Spinal cord (tissue), 10 donors: ENCODE measurements at places on chromosomes 7 and 10. TPM values are rescaled to one million over a fixed set of nuclear protein-coding genes. Genes with fewer than 3 reads are reported as not detected.

CPVL gene
- polyA plus RNA-seq: 14.2 TPM

ANXA8 gene
- polyA plus RNA-seq: not detected

DNA sequence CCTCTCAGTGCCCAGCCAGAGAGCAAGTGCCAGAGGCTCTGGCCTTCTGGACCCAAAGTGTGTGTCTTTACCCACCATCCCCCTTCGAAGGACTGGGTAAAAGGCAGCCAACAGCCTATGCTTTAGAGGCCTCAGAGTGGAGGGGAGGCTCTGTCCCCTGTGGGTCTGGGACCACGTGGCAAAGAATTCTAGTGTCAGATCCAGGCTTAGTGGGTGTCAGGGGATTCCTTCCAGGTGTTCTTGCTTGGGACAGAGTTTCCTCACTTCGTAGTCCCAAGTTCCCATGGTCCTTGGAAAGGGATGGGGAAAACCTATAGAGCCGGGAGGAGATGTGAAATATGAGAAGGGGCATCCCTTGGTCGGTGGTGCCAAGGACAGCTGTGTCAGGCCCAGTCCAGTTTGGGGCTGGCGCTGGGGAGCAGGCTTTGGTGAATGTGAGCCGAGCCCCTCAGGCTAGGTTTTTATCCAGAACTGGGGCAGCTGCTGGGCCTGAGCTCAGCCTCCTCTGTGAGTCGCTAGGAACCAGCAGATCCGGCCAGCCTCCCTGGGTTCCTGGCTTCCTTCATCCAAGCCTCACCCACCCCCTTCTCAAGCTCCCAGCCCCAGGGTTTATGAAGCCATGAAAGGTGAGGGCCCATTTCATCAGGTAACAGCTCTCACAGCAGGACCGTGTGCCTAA, 71.2 kb downstream of the C10orf105 start:
- peaks cover 6% of the 10 kb centered on the region for H3K36me3 ChIP-seq
- H3K4me3 ChIP-seq: no peak overlapping the region
- no peak overlapping the region for H3K27ac ChIP-seq
- no peak for DNase-seq
- peaks cover 17% of the 10 kb centered on the region for H3K4me1 ChIP-seq

GRCh38 chr7:157158400-157158799, 19.7 kb downstream of the UBE3C start:
- H3K4me1 ChIP-seq: peaks cover 6% of the 10 kb centered on the region
- no peak for DNase-seq
- H3K4me3 ChIP-seq: no peak overlapping the region
- H3K36me3 ChIP-seq: peaks cover 6% of the 10 kb centered on the region
- no peaks in the 10 kb centered on the region for H3K27me3 ChIP-seq

GRCh38 chr10:88270871-88271713, 312.0 kb downstream of the RNLS start:
- H3K4me3 ChIP-seq: no peak overlapping the region
- H3K27ac ChIP-seq: no peak overlapping the region
- no peaks in the 10 kb centered on the region for H3K4me1 ChIP-seq
- H3K36me3 ChIP-seq: no peaks in the 10 kb centered on the region
- DNase-seq: no peak

NME8 gene
- polyA plus RNA-seq: not detected

DNA sequence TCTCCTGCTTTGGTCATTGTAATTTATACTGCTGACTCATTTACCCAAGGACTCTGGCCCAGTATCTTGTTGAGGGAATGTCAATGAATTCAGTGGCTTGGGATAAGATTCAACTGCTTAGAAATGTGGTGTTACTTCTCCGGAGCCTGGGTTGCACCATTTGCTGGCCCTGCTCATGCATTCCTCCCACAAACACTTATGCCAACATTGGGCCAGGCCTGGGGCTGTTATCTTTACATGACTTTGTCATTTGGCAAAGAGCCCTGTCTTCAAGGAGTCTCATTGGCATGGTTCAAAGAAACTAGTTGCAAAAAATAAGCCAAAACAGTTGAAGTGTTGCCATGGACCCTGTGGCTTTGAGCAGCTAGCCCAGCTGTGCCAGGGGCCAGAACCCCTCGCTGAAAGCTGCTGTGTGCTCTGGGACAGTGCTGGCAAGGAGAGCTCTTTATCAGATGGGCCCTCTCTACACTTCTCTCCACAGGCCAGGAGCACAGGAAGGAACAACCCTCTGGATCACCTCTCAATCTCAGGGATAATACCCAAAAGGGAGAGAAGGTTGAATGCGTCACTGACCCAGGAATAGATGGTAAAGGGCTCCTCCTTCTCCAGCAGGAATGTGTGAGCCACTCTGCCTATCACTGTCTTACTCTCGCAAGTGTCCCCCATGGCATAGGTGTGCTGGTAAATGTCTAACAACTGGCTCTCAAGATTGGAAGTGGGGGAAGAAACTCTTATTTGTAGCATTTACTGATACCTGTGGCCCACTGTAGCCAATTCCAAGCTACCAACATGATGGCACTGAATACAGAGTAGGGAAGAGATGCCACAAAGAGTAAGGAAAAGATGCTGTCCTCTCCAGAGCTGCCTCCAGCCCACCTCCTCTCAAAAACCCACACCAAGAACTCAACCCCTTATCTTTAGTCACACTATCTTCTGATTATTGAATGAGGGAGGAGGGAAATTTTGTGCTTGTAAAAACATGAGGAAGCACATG, 23.5 kb upstream of the PDE1C start:
- H3K36me3 ChIP-seq: no peaks in the 10 kb centered on the region
- no peak overlapping the region for H3K4me3 ChIP-seq
- no peak overlapping the region for H3K27ac ChIP-seq

GRCh38 chr7:19944363-19945120, 171.1 kb upstream of the TMEM196 start:
- H3K27me3 ChIP-seq: no peaks in the 10 kb centered on the region
- H3K27ac ChIP-seq: no peak overlapping the region
- no peak for DNase-seq
- no peak overlapping the region for H3K4me3 ChIP-seq
- no peaks in the 10 kb centered on the region for H3K4me1 ChIP-seq
- H3K36me3 ChIP-seq: no peaks in the 10 kb centered on the region

DNA sequence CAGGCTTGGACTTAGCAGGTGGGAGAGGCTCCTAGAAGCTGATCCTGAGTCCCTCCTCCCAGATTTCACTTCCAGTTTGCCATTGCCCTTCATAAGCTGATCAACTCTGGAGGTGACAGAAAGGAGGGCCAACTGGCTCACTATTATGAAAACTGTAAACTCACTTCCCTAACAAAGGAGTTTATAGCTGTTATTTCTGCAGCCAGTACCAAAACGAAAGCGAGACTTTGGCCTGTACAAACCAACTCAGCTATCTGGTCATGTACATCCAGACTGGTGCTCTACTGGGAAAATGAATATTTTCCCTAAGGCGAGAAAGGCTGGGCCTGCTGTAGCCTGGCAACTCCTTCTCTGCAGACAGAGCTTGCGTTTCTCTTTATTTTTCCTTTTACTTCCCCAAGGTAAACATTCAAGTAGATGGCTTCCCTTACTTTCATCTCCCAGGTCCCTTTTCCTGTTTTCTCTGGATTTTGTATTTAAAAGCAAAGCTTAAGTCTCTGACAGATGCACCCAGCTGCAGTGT, 54.7 kb downstream of the GALNT17 start:
- H3K4me1 ChIP-seq: peaks cover 6% of the 10 kb centered on the region
- no peaks in the 10 kb centered on the region for H3K27me3 ChIP-seq
- H3K27ac ChIP-seq: peak overlapping the region; percentile 51
- no peak overlapping the region for H3K4me3 ChIP-seq
- no peak for DNase-seq

- H3K27ac ChIP-seq: no peak overlapping the region
- no peaks in the 10 kb centered on the region for H3K27me3 ChIP-seq
- no peak for DNase-seq
- H3K4me3 ChIP-seq: no peak overlapping the region
Observed at GRCh38 chr7:11343136-11343535, 369.5 kb downstream of the PHF14 start.
